ENCODE measurements at places on chromosomes 3 and 15.

- no peak for DNase-seq
Measured at GRCh38 chr3:39118079-39118478, 10.6 kb downstream of the TTC21A start.

GRCh38 chr3:159978353-159978752 is 10.3 kb upstream of the IL12A start:
- DNase-seq, result no peak

DNA sequence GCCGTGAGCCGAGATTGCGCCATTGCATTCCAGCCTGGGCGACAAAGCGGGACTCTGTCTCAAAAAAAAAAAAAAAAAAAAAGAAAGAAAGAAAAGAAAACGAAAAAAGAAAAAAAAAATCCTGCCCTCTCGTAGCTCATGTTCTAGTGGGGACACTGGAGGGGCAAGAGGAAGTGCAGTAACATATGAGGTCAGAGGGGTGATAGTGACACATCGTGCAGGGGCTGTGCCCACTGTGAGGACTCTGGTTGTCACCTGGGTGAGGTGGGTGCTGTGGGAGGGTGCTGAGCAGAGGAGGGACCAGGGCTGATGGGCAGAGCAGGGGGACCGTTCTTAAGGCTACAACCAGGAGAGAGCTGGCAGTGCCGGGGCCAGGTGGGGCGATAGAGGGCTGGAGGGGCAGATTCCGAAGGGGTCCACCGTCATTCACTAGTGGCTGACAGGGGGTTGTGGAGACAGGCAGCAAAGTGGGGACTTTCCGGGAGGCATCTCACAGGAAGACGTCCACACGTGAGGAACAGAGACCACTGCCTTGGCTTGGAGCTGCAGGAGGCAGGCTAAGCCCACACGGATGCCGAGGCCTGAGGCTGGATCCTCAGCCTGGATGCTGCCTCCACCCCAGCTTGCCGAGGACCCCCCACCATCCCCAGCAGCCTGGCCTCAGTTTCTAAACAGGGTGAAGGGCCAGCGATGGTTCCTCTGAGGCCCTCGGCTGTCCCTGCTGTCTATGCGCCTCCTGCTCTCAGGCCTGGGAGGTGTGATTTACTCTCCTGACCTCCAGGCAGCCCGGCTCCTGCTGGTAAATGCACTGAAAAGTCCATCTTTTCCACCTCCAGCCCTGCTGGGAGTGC is 154.3 kb upstream of the IQSEC1 start:
- no peak for DNase-seq

GRCh38 chr3:184366619-184367289 is 5.2 kb downstream of the POLR2H start:
- no peak for DNase-seq

DNA sequence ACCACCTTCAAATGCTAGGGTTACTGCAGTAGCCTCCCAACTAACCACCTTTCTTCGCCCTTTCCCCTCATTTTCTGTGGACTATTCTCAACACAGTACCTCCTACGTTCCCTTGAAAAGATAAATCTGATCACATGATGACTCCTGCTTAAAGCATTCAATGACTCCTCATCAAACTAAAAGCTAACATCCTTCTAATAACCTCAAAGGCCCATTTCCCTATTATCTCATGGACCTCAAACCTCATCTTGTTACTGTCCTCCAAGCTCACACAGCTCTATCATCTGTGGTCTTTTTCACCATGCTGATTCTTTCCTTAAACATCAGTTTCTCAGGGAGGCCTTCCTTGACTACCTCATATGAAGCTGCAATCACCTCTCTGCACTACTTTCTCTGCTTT is 29.6 kb downstream of the GADL1 start:
- DNase-seq, result no peak

GRCh38 chr3:136939489-136939888 is 18.3 kb upstream of the IL20RB start:
- DNase-seq, result no peak

- no peak for DNase-seq
Measured at GRCh38 chr15:80904998-80905397, 84.6 kb downstream of the MESD start.

- peak; percentile 46 for DNase-seq
Measured at GRCh38 chr3:9951962-9952805, at the start of gene PRRT3. Gene PRRT3 (minus strand): TSS chr3:9952408. CDS start chr3:9950115, 2,293 bp downstream.

DNA sequence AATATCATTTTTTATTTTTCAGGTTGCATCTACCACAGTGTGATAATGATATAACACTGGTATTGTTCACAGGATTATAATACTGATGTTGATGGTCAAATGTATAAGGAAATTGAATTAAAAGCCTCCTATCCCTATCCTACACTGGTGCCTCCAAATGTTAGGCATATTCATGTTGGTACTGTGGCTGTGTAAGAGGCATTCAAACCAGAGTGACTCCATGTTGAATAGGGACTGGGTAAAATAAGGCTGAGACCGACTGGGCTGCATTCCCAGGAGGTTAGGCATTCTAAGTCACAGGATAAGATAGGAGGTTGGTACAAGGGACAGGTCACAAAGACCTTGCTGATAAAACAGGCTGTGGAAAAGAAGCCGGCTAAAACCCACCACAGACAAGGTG is 68.9 kb upstream of the RNU6-1 start:
- no peak for DNase-seq

GRCh38 chr3:100024520-100025303 is 89.6 kb downstream of the FILIP1L start:
- DNase-seq, result no peak

GRCh38 chr3:129018751-129019150 is 17.6 kb downstream of the EFCC1 start:
- no peak for DNase-seq

- no peak for DNase-seq
Measured at GRCh38 chr3:157135671-157136396, 24.1 kb downstream of the CCNL1 start.

GRCh38 chr3:43770426-43771103 is 79.8 kb downstream of the ABHD5 start:
- DNase-seq, result peak; percentile 27

GRCh38 chr3:167973046-167973445 is 122.7 kb downstream of the GOLIM4 start:
- no peak for DNase-seq

DNA sequence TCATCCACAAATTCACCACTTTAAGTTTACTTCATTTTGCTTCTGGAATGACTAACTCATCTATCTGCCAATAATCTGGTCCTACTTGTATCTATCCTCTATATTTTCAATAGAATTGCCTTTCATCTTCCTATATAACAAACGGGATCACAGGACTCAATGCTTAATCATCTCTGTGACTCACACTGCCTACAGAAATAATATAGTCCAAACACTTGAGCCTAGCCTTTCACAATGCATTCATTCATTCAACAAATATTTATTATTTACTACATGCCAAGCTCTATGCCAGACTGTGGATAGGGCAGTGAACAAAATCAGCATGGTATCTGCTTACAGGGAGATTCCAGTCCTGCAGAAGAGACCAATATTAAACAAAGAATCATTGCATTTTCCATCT is 16.6 kb upstream of the AGTR1 start:
- no peak for DNase-seq

GRCh38 chr3:97439373-97439772 is 325.2 kb upstream of the ARL6 start:
- no peak for DNase-seq

DNA sequence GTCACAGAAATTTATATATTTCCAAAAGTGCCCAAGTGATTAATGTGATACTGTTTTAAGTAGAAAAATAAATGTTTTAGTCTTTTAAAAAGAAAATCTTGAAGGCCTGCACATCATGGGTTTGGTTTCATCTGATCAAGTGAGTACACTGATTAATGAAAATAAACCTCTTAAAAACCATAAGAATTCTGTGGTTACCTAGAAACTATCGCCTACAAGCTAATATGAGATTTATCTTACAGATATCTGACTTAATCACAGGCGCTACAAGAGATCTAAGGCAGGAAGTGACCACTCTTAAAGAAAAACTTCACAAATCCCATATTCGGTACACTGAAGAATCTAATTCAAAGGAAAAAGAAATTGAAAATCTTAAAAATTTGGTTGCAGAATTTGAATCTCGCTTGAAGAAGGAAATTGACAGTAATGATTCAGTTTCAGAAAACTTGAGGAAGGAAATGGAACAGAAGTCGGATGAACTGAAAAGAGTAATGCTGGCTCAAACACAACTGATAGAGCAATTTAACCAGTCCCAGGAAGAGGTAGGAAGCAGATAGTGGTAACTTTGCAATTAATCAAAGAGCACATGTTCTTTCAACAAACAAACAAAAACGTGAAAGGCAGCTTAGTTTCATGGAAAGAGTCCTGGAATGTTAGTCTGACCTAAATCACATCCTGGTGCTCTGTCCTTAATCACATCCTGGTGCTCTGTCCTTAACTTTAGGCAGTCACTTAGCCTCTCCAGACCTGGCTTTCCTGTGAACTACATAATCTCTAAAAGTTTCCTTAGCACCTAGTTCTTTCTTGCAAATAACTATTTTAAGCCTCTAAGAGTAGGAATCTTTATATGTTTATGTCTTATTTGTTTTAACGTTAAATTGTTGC is 131.8 kb downstream of the CCNL1 start:
- DNase-seq, result no peak

DNA sequence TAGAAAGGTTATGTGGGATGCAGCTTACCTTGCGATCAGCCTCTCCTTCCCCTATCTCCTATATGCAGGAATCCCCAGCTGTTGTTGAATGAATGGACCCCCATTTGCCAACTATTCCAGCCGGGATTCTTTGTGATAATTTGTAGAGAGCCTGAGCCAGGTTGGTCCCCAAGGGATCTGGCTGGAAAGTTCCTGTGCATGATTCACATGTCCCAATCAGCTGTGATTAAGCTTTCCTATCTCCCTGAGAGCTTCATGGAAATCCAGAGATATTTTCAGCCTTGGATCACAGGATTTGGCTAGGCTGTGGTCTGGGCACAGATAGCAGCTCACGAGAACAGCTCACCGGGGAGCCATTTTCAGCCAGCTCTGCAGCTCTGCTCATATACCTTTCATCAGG is 76.7 kb downstream of the ARNT2 start:
- no peak for DNase-seq

- no peak for DNase-seq
Measured at GRCh38 chr3:143608966-143609365, 239.3 kb downstream of the SLC9A9 start.

DNA sequence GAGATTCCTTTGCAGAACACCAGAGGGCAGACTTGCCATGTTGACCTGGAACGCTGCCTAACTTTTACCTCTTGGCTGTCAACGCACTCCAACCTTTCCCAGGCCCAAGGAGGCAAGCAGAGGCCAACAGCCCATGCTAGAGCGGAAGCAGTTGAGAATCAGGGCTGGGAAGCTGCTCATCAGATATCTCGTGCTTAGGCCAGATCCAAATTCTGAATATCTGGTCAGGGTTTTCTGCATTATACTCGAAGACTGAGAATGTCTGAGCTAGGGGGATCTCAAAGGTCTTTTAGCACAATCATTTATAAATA is 2.5 kb downstream of the XIRP1 start:
- peak; percentile 57 for DNase-seq

GRCh38 chr3:159923956-159924355 is 64.7 kb upstream of the IL12A start:
- DNase-seq, result no peak

GRCh38 chr3:52230889-52231499 is 5.5 kb upstream of the TLR9 start:
- DNase-seq, result no peak

DNA sequence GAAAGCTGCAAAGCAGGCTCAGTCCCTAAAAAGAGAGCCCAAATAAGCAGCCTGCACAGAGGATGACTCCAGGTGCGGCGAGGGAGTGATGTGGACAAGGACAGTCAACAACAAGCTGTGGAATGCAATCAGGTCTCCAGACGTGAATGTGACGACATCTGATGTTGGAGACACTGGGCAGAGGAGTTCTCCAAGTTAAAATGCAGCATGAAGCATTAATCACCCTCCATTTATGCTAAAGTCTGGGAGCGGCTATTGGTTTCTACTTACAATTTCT is 316.7 kb downstream of the FGF12 start:
- no peak for DNase-seq

DNA sequence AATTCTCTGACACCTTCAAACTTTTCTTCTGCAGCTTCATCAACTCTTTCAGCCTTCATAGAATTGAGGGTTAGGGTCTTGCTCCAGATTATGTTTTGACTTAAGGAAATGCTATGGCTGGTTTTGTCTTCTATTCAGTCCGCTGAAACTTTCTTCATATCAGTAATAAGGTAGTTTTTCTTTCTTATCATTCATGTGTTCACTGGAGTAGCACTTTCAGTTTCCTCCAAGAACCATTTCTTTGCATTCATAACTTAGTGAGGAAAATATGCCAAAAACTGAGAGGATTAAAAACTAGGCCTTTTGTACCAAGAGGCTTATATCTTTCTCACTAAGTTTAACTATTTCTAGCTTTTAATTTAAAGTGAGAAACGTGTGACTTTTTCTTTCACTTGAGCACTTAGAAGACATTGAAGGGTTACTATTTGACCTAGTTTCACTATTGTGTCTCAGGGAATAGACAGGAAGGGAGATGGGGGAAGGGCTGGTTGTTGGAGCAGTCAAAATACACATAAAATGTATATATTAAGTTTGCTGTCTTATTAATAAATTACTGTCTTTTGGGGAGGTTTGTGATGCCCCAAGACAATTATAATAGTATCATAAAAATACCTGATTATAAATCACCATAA is 1110.1 kb downstream of the TBL1XR1 start:
- no peak for DNase-seq

GRCh38 chr15:41585127-41586047 is 26.4 kb downstream of the TYRO3 start:
- DNase-seq, result peak; percentile 10

DNA sequence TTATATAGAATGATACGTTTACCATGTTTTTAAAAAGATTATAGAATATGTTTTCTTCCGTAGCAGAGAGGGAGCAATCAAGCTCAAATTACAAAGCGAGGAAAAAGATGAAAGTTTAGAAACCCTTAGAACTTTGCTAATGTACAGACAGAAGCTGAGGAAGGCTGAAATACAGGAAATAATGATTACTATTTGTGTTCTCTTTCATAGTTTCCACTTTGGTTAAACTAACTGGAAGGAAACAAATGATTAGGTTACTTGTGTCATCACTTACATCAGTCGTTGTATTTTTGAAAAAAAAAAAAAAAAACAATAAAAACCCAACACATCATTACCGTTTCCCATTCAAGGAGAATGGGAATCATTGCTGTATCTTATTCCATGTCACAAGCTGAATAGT is 337.8 kb upstream of the CBLB start:
- DNase-seq, result no peak

- DNase-seq, result no peak
Measured at GRCh38 chr3:184022323-184022722, 4.6 kb upstream of the ABCC5 start.

DNA sequence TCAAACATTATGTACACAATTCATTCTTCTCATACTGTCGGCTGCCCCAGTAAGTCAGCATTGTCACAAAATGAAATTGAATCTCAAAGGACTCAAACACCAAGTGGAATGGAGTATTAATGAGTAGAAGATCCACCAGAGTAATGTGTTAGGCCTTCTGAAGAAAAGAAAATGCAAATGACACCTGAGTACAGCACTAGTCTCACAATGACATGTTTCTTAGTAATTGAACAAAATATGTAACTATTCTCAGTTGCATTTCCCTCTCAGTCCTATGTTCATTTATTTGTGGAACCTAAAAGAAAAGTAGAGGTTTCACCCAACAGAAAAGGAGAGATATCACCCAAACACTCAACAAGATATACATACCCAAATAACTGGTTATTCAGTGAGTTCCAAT is 283.9 kb upstream of the THBS1 start:
- no peak for DNase-seq

GRCh38 chr15:31605467-31605931 is 278.9 kb downstream of the KLF13 start:
- no peak for DNase-seq

Data from central memory CD4-positive, alpha-beta T cell (primary cell).